Activated CD8-positive, alpha-beta memory T cell treated with anti-CD3 and anti-CD28 coated beads for 36 hours (primary cell): ENCODE measurements at places on chromosomes 3 and 15. TPM values are rescaled to one million over a fixed set of nuclear protein-coding genes. Genes with fewer than 3 reads are reported as not detected.

GOLGA6L6 gene
- total RNA-seq = not detected

TTC21A gene
- 1.1 TPM for total RNA-seq

CTXND1 gene
- total RNA-seq = not detected

ACP3 gene
- not detected for total RNA-seq

CPNE9 gene
- total RNA-seq = 0.40 TPM

GRAMD1C gene
- total RNA-seq = 0.21 TPM

CCDC9B gene
- 0.34 TPM for total RNA-seq

CLDND1 gene
- total RNA-seq = 240 TPM

P2RY1 gene
- 0.48 TPM for total RNA-seq

CILP gene
- total RNA-seq = not detected

HOMER2 gene
- 10.8 TPM for total RNA-seq

CIDEC gene
- total RNA-seq = not detected

IL17RB gene
- 0.25 TPM for total RNA-seq
